ENCODE measurements at places on chromosomes 3 and 15. TPM values are rescaled to one million over a fixed set of nuclear protein-coding genes. Genes with fewer than 3 reads are reported as not detected.
A peak's percentile ranks its signal among the peaks of the same experiment; 100 is the strongest.

DNA sequence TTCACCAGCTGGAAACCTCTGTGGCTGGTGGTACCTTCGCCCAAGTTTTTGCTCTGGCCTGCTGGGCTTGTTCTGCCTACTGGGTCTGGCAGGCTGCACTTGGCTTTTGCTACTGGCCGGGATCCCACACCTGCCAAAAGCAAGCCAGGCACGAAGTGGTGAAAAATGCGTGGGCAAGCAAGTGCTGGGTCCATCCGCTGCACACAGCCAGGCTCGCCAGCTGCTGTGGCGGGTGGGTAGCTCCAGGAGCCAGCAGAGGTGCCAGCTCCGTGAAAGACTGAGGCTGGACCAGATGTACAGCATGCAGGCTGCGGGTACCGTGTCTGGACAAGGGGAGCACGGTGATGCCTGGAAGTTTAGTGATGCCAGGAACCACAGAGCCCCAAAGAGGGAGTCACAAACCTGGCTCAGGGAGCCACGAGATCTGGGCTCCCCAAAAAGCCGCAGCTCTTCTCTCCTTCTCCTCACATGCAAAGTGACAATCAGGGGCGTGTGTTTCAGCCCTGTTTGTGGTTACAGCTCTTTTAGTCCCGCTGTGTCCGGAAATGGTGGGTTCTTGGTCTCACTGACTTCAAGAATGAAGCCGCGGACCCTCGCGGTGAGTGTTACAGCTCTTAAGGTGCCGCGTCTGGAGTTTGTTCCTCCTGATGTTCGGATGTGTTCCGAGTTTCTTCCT is 1455.6 kb upstream of the GBE1 start:
- peak; percentile 69 for DNase-seq

DNA sequence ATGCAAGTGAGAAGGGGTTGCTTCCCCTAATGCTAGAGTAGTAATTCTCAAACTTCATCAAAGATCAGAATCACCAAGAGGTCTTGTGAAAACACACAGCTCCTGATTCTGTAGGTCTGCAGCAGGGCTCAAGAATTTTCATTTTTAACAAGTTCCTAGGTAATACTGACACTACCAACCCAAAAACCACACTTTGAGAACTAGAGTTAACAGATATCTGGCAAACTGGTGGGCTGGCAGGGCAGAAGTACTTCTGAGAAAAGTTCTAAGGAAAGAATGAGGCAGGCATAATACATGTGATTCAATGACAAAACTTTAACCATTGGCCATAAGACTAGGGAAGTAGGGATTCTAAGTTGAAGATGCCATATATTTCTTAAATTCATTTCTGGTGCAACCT is 8.8 kb upstream of the MINDY2 start:
- DNase-seq = no peak

- no peak for DNase-seq
These were observed 110.5 kb downstream of the AKAP13 start for GRCh38 chr15:85490856-85491255.

DNA sequence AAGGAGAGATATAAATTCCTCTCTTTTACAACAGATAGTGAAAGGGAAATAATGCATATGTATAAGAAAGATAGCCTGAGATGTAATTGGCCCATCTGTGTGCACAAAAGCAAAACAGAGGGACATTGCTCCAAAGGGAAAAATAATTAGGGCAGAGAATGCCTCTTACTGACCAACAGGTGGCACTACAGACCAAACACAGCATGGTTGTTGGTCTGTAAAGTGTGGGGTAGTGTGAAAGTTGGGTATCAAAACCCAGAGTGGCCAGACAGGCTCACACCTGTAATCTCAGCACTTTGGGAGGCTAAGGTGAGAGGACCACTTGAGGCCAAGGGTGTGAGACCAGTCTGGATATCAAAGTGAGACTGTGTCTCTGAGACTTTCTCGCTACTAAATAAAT is 4.5 kb upstream of the TLNRD1 start:
- DNase-seq = no peak

GRCh38 chr15:27635916-27636315 is 463.2 kb downstream of the OCA2 start:
- no peak for DNase-seq

- peak; percentile 84 for DNase-seq
These were observed at the start of gene CD200 for GRCh38 chr3:112333002-112333380. Gene CD200, plus strand, starts transcription at chr3:112333156. Its CDS starts 57 bp downstream, at chr3:112333213.

DNA sequence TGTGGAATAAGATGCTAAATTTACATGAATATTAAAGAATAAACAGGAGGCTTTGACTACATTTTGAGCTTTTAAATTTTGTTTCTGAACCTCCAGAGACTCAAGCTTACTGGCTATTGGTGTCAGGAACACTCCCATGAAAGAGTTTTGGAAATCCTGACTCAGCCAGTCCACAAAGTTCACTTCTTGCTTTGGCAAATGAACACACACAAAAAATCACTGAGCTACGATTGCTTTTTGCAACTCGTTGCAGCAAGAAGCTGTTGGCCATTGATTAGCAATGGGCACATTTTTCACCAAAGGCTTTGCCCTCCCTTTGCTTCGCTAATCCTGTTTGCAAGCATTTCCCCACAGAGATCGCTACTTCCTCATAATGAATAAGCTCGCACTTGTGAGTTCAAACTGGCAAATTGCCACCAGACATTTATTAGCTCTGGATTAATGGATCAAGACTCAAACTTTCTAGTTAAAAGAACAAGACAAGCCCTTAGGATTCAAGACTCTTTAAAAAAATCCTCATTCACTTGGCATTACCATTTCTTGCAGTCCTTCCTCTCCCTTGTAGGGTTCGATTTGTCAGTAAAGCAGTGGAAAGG is 343.2 kb upstream of the ONECUT1 start:
- DNase-seq = no peak

DNA sequence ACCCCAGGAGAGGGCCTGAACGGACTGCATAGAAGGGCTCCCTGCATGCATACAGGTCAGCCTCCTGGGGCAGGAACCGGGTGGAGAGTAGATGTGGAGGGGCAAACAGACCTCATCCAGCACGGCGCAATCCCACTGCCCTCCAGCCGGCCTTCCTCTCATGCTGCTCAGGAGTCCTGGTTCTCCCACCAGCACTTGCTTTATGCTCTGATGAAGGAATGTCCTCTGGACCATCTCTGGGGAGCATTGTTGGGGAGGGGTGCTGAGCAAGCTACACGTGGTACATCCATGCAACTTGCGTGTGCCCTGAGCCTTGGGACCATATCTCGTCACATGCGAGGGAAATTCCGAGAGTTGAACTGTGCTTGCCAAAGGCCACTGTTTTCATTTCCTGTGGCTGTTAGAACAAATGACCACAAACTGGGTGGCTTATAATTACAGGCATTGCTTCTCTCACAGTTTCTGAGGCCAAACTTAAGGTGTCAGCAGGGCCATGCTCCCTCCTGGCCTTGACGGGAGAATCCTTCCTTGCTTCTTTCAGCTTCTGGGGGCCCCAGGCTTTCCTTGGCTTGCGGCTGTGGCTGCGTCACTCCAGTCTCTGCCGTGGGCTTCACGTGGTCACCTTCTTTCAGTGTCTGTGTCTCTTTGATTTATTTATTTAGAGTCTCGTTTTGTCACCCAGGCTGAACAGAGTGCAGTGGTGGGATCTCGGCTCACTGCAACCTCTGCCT is 12.2 kb downstream of the SELENOS start:
- no peak for DNase-seq

- DNase-seq = no peak
These were observed 22.2 kb downstream of the FAM98B start for GRCh38 chr15:38476120-38476519.

GRCh38 chr3:38627956-38628355 is 21.5 kb downstream of the SCN5A start:
- no peak for DNase-seq

- DNase-seq = no peak
These were observed 131.0 kb upstream of the TPRG1 start for GRCh38 chr3:189040656-189041335.

- no peak for DNase-seq
These were observed 198.3 kb downstream of the ERC2 start for GRCh38 chr3:56269755-56270535.

DNA sequence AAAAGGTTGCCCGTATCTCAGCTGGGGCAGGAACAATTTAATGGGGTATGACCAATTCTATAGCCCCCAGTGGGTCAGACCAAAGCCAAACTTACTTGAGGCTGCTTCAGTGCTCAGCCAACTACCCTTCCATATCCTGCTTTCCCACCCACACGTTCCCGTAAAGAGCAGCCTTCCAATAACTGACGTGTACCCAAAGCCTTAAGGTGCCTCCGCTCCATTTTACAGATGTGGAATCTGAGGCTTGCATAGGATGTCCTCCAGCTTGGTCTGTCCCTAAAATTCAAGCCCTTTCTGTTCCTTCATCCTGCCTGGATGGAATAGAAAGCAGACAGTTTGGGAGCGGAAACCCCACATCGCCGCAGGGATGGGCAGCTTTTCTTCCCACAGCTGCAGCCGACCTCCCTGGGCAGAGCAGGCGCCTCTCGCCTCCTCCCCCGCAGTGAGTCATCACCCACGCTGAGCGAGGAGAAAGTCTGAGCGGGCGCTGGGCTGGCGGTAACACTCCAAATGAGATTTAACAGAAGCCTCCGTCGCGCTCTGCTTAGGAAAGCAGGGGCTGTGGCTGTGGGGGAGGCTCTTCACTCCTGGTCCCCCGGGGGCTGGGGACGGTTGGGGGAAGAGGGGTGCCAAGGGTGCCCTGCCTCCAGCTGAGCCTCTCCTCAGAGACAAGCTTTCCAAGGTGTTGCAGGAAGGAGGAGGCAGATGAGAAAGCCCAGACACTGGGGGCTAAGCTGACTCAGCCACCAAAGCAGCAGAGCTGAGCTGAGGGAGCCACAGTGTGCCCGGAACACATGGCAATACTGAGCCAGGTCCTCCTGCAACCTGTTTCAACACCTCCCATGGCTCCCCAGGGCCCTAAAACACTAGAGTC is 57.8 kb upstream of the HRH1 start:
- DNase-seq = peak; percentile 85

DNA sequence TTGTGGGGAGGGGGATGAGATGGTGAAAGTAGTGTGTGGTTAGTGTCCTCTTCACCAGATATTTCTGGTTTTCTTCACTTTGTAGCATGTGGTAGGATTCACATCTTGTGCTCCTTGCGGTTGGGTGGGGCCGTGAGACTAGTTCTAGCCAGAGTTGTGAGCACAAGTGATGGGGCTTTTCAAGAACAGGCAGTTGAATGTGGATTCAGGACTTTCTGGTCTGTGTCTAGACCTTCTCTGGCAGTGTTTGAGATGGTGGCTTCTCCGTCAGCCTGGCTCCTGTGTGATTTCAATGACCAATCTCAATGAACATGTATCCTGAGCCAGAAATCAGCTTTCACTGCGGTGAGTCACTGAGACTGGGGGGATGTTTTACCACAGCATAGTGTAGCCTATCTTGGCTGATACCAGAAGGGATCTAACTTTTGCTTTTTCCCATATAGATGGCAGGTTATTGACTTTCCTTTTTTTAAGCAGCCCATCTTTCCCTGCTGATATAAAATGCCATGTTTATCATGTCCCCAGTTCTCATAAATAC is 82.6 kb downstream of the RPLP1 start:
- DNase-seq = no peak

- DNase-seq = no peak
These were observed 115.6 kb downstream of the FNDC3B start for GRCh38 chr3:172154768-172155664.

Gene SKOR1
- 0.57 TPM for total RNA-seq

Gene ELL3
- 2.5 TPM for total RNA-seq

Gene C2CD4B
- 4.2 TPM for total RNA-seq

Gene PLSCR5
- not detected for total RNA-seq

Data from kidney (tissue), 22 donors.